HS-27A (cell line): ENCODE measurements at places on chromosomes 4 and X.

GRCh38 chr4:149766135-149766534, 49.5 kb downstream of the IQCM start:
- no peak for DNase-seq

DNA sequence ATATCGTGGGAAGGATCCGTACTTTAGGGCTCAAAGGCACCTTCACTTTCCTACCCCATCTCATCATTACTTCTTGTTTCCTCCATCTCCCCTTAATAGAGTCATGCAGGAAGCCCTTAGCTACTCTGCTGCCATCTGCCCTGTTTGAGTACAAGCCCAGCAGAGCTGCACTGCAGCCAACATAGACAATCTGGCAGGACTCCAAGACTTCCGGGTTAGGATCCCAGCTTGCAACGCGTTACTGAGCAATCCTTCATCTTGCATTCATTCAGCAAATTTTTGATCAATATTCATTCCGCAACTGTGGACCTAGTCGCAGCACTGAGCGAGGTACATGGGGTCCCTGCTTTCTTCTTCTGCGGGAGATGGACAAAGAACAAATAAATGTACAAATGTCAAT, 344.9 kb downstream of the BCOR start:
- DNase-seq, result no peak

DNA sequence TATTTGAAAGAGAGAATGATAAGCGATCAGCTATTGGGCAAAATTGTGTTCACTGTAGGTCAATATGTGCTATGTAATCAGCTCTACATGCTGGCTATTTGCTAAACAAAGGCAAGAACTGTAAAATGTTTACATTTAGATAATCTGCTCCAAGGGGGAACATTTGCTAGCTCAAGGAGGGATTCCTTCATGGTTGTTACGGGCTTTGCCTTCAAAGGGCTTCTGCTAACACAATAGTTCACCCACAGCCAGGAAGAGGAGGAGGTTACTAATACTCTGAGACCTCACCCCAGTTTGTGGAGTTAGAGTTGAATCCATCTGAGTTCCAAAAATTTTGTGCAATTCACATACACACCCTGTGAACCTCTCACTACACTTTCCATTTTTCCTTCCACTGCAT, 107.6 kb upstream of the BMP3 start:
- DNase-seq, result no peak

- DNase-seq, result no peak
Observed at GRCh38 chr4:87390551-87390890, 467 bp downstream of the HSD17B11 start.

DNA sequence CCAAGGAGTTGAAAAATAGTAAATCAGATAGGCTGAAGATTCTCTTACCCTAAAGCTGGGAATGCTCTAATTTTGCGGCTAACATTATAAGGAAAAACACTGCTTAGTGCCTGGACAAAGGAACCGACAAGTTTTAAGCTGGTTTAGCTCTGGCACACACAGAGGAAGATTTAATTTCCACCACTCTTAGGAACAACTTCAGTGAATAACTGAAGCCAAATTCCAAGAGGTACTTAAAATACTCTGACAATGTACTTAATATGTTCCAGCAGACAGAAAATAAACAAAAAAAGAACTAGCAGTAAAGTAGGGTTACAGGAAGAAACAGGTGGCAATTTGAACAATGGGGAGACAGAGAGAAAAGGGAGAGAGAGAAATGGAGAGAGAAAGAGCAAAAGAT, 340.8 kb upstream of the NDST4 start:
- no peak for DNase-seq

- DNase-seq, result no peak
Observed at GRCh38 chr4:157080605-157081004, 4.7 kb downstream of the GLRB start.
